BJ (cell line): ENCODE measurements at places on chromosomes 11 and 22. TPM values are rescaled to one million over a fixed set of nuclear protein-coding genes. Genes with fewer than 3 reads are reported as not detected.

HPS5 gene
- polyA plus RNA-seq = 15.3 and 23.2 TPM in 2 replicates

RIMBP3C gene
- 0.06 and 0.11 TPM in 2 replicates for polyA plus RNA-seq

LRP4 gene
- polyA plus RNA-seq = 0.91 and 1.3 TPM in 2 replicates

IMMP1L gene
- 8.0 and 19.0 TPM in 2 replicates for polyA plus RNA-seq

C11orf97 gene
- not detected in 2 replicates for polyA plus RNA-seq

CDC45 gene
- 12.9 and 13.8 TPM in 2 replicates for polyA plus RNA-seq

NCAM1 gene
- 0.27 and 0.29 TPM in 2 replicates for polyA plus RNA-seq

ANO5 gene
- not detected in 2 replicates for polyA plus RNA-seq
